ENCODE measurements at places on chromosomes 2 and 18.

- no peak for DNase-seq
Observed at GRCh38 chr18:79601234-79601633, 78.4 kb upstream of the CTDP1 start.

- DNase-seq, result no peak
Observed at GRCh38 chr2:161961061-161961460, 113.0 kb downstream of the DPP4 start.

DNA sequence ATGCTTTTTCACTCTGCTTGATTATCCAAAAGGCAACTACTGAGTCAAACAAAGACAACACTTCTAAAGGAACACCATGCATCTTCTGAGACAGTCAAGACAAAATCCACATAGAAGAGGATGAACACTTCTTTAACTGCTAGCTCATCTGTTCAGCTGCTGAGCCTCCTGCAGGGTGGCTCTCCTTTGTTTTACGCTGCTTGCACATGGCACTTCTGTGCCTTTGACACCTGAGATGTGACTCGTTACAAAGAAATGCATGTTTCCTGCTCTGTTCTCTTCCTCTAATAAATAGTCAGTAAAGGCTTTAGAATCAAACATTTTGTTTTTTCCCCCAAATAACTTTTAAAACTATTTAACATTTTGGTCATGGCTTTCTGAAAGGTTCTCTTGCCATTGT, 1129.4 kb downstream of the TDRD15 start:
- no peak for DNase-seq

DNA sequence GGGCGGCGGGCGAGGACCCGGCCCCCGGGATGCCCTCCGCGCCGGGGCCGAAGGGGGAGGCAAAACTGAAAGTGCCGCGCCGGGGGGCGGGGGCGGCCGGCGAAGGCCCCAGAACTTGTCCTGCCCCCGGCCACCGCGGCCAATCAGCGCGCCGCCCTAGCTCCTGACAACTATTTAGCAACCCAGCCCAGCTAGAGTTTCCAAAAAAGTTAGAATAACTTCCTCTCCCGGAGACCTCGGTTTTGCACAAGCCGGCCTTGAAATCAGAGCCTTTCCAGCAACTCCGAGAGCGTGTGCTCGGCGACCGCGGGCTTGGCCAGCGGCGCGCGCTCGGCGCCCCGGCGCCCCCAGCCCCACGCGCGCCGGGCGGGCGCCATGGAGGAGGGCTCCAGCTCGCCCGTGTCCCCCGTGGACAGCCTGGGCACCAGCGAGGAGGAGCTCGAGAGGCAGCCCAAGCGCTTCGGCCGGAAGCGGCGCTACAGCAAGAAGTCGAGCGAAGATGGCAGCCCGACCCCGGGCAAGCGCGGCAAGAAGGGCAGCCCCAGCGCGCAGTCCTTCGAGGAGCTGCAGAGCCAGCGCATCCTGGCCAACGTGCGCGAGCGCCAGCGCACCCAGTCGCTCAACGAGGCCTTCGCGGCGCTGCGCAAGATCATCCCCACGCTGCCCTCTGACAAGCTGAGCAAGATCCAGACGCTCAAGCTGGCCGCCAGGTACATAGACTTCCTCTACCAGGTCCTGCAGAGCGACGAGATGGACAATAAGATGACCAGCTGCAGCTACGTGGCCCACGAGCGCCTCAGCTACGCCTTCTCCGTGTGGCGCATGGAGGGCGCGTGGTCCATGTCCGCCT, at the start of gene TWIST2:
Gene TWIST2 (plus strand): TSS at position 245 of the 850 bp plus-strand sequence. CDS start 131 bp downstream, at position 376.
- DNase-seq, result no peak

GRCh38 chr18:28175150-28175929, 1.6 kb downstream of the CDH2 start:
- peak; percentile 45 for DNase-seq

GRCh38 chr2:76415821-76416220, 705.1 kb upstream of the GCFC2 start:
- no peak for DNase-seq

DNA sequence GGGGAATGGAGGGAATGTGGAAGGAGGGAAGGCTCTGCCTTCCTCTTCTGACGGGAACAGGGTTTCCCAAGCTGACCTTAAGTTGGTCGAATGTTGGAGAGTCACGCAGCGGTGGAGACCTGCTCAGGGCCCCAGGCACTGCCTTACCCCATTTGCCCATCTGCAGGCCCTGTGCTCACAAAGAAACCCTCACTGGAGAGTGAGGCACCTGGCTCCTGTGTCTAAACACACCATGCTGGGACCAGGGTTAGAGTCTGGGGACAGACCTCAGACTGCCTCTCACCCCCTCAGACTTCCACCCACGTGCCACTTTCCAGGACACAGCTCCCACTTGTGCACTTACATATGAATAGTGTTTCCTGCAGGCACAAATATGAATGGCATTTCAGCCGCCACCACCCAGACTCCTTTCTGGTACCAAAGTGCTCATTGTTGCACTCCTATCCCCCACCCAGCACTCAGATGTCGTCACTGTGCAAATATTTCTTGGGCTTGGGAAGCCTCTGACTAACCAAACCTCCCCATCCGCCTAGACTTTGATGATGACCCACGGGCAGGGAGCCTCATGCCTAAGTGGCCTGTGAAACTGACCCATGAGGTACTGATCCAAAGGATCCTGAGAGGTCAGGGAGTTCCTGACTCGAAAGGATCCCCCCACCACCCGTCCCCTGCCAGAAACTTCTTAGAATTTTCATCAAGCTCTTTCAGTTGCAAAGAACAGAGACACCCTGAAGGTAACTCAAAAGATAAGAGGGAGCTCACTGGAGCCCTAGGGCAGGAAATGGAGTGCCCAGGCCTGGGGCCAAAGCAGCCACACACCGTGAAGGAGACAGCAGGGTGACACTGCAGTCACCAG, 78.3 kb downstream of the STPG4 start:
- DNase-seq, result no peak

DNA sequence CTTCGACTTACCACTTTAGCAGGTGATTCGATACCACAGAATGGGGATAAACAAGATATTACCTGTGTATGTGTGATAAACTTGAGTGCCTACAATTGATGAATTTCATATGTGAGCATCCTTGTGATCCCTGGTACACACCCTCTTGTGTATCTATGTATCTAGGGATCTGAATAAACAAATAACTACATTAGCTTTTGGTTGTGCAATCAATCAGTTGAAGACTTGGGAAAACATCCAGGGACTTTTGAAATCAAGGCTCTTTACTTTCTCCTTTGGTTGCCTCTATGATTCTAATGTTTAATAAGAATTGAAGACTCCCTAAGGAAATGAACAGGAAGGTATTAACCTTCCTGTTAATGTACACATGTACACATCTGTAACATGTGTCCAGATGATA, 97.3 kb upstream of the DCC start:
- no peak for DNase-seq

DNA sequence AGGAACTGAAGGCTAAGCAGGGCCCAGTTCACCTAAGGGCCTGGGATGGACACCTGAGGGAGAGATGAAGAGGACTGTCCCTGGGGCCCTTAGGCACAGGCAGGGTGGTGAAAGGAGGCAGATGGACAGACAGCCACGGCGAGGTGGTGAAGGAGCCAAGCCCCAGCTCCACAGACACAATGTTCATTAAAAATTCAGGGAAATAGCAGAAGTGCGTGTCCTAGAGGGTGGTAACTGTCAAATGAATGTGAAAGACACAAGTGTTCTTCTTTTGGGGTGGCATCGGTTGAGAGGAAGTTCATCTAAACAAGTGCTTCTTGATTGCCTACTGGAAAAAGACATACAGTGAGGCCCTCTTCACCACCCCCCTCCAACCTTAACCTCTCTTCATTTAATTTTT, 76.2 kb upstream of the SIX2 start:
- no peak for DNase-seq

DNA sequence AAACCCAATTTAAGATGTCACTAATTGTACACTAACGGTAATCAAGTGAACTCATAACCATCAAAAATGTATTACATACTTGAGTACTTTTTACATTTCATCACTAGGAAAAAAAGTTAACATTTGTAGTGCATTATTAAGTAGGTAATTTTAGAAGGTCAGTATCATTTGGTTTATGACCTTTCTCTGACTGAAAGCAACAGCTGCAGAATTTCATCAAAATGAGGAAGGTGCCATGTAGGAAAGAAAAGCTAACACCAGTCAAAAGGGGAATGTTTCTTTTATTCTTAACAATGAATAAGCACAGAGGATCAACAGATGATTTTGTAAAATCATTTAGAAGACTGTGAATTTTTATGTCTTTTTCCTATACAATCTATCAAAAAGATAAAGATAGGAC, 79.0 kb downstream of the PIGN start:
- no peak for DNase-seq

- DNase-seq, result no peak
Observed at GRCh38 chr2:73640511-73640911, 1.7 kb downstream of the NAT8 start.

GRCh38 chr2:112045446-112046014, 9.5 kb upstream of the TMEM87B start:
- no peak for DNase-seq

DNA sequence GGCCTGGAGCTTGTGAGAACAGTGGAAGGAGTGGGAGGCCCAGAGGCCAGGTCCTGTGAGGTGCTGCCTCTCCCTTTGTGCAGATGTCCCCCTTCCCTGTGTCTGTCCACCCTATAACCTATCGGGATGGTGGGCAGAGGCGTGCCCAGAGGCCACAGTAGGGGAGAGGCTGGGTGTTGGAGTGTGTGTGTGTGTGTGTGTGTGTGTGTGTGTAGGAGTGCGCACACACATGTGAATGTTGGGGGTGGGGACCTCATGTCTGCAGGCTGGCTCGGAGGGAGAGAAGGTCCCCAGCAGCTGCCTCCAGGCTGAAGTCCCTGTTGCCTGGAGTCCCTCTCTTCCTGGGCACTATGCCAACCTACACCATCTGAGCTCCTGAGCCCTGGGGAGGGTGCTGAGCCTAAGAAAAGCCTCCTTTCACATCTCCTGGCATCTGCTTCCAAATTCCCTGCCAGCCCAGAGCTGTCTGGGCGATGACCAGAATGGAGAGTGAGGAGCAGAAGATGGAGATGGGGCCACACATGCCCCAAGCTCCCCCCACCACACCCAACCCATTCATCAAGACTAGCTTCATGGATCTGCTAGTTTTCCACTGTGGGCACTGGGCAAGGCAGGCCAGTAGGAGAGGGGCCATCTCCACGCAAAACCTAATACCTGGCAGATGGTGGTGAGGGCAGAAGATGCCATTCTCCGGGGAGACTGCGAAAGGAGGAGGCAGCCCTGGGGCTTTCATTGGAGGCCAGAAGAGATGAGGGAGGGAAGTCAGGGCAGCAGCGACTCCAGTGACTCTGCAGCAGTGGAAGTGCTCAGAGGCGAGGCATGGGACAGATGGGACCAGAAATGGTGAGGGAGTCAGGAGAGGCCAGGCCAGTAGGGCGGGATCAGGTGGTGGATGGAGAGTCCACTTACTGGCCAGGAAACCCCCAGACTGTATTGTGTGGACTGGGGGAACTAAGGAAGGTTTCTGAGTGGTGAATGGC, 20.3 kb downstream of the KCNK3 start:
- DNase-seq, result no peak

DNA sequence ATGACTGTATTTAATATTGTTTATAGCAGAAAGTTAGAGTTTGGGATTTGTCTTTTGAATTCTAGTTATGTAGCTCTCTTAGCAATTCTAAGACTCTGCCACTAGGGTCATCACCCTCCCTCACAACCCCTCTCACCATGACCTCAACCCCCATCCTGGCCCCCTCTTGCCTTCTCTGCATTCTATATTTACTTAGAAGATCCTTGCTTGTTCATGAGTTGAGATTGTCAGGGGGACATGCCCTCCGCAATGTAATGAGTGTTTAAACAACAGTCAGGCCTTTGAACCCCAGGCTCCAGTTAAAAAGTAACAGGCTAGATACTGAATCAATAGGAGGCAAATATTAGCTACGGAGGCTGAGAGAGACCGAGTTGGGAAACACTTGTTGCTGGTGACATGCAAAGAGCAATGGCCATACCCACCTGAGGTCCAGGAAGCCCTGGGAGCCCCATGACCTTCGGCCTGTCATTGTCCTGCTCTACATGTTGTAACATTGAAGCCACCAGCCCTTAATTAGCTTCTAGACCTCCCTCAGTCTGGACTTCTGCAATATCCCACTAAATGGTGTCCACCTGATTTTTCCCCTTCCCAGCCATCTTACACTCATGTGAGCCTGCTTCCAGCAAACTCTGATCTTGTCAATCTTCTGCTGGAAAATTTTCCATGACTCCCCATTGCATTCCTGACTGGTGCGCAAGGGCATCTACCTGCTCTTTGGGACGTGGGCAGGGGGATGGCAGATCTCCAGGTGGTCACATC, 221.1 kb downstream of the ALPK2 start:
- peak; percentile 56 for DNase-seq

DNA sequence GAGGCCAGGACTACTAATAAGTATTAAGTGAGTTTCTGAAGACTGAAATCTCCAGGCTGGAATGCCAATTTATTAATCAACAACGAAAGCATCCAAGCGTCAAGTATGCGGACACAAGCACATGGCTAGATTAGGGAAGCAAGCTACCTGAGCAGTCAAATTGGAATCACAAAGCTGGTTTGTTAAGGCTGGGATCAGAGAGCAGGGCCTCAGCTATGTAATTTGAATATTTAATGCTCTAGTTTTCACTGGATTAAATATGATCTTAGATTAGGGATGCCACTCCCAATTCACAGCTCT, 5.7 kb downstream of the CCL20 start:
- no peak for DNase-seq

GRCh38 chr2:157394928-157395327, 49.0 kb downstream of the CYTIP start:
- DNase-seq, result no peak

GRCh38 chr2:59900728-59901452, 652.6 kb downstream of the BCL11A start:
- no peak for DNase-seq

DNA sequence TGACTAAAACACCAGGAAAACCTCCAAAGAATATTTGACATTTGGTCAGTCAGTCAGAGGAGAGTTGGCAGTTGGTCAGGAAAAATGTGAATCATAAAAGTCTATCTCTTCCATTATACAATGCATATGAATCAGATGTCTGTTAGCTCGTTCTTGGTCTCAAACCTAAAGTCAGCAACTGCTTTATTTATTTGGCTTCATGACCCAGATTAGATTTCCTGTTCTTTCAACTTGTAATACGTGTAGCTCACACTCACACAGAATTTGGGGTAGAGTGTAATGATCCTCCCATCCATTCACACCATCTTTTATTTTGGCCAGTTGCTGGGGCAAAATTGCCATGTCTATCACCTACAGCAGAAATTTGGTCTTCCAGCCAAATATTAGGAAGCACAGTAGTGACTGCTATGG, 81.9 kb upstream of the COL5A2 start:
- DNase-seq, result no peak

GRCh38 chr2:83323038-83323437, 1136.0 kb downstream of the SUCLG1 start:
- no peak for DNase-seq

- DNase-seq, result no peak
Observed at GRCh38 chr2:26685341-26685740, 7.2 kb upstream of the KCNK3 start.

DNA sequence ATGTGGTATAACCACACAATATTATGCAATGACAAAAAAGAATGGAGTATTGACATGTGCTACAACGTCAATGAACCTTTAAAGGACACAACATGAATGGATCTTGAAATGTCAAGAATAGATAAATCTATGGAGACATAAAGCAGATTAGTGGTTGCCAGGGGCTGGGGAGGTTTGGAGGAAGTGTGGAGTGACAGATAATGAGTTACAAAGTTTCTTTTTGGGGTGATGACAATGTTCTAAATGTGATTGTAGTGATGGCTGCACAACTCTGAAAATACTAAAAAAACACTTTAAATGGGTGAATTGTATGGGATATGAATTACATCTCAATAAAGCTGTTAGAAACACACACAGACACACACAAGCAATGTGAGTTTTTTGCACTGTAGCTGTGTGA, 37.4 kb upstream of the C1D start:
- DNase-seq, result no peak

- DNase-seq, result no peak
Observed at GRCh38 chr2:121969766-121970639, 214.6 kb downstream of the TSN start.

Measured in liver (tissue), 10 donors.